Fibroblast of villous mesenchyme (primary cell): ENCODE measurements at places on chromosomes 11 and 22.

GRCh38 chr11:127017482-127017881 lies 16.9 kb upstream of the KIRREL3 start:
- peak; percentile 29 for DNase-seq

GRCh38 chr11:45100339-45100738 lies 46.1 kb upstream of the PRDM11 start:
- peak; percentile 36 for DNase-seq

- no peak for DNase-seq
Observed at GRCh38 chr22:38422611-38423511, 32.1 kb downstream of the KCNJ4 start.

DNA sequence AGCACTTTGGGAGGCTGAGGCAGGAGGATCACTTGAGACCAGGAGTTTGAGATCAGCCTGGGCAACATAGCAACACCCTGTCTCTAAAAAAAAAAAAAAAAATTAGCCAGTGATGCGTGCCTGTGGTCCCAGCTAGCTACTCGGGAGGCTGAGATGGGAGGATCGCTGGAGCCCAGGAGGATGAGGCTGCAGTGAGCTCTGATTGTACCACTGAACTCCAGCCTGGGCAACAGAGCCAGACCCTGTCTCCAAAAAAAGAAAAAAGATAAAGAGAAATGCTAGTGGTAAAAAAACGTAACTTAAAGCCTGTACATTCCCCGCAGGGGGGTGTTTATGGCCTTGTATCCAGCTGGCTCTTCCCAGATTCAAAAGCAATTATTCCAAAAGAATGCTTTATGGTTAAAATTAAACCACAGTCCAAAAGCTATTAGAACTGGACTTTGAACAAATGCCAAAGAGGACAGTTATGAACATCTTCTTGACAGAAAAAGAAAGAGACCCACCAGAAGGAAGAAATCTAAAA lies 16.4 kb upstream of the SNX32 start:
- DNase-seq: no peak

DNA sequence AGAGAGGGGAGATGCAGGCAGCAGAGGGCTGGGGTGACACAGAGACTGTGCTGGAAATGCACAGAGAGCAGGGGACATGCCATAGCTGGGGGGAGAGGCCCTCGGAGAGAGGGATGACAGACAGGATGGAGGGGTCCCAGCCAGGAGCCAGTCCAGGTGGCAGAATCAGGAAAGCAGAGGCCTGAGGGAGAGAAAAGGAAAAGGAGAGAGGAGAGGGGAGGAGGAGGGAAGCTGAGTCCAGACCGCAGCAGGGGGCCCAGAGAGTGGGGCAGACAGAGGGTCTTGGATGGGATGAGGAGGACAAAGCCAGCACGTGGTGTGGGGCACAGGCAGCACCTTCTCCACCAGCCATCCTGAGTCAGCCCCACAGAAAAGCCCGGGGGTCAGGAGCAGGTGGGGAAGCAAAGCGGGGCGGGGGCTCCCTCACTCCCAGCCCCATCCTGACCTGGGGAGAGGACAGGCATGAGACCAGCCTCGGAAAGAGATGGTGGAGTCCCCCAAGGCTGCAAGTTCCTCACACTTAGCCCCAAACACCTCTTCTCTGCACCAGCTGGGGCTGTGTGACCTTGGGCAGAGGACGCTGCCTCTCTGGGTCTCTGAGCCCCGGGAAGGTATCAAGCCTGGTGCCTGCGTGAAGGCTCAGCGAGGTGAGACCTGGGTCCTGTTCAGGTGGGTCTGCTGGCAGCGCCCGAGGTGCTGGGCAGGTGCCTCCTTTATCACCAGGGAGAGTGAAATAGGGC lies 48.0 kb downstream of the IGLL1 start:
- DNase-seq: no peak

DNA sequence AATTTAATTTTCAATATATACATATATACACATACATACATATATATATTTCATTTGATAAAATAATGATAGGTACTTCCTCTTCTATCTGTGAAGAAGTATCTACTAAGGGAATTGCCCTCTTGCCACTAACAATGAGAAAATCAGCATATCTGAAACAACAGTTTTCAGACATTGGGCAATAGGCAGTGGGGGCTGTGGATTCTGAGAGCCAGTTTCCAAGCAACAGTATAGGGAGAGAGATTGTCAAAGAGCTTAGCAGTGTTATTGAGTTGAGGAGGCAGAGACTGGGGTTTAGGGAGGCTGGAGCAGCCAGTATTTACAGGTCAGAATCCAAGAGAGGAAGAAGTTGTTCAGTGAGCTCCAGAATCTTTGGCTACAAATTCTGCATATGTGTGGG lies 119.3 kb downstream of the ARFGAP2 start:
- DNase-seq: peak; percentile 45

- no peak for DNase-seq
Observed at GRCh38 chr11:30171661-30172060, 59.2 kb upstream of the FSHB start.

DNA sequence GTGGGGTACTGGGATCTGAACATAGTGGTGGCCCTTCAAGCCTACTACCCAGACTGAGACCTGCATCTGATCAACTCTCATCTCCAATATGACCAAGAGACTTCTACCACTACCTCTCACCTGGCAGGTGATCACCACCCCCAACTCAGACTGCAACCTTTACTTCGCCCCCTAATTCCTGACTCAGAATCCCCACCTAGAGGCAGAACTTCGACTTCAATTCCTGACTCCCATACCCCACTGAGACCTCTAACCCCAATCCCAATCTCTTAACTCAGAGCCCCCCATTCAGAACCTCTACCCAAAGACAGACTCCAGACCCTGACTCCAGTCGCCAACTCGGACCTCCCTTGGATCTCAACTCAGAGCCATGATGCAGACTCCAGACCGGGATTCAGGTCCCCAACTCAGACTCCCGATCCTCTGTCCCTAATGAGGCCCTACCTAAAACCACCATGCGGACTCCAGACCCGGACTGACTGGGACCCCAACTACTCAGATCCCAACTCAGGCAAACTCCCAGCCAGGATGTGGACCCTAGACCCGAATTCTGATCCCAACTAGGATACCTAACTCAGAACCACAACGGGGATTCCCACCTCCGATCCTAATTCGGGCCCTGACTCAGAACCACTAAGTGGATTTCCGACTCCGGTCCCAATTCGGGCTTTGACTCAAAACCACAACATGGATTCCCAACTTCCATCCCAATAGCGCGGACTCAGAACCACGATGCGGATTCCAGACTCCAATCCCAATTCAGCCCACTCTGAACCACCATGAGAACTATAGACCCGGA lies 1.2 kb downstream of the KCNQ1OT1 start:
- DNase-seq: no peak

- peak; percentile 34 for DNase-seq
Observed at GRCh38 chr11:66907751-66908630, 50.2 kb downstream of the PC start.

GRCh38 chr11:124110201-124110600 lies 5.0 kb upstream of the VWA5A start:
- no peak for DNase-seq

GRCh38 chr11:11022125-11022730 lies 164.4 kb upstream of the ZBED5 start:
- DNase-seq: peak; percentile 34

- no peak for DNase-seq
Observed at GRCh38 chr11:18715476-18715875, 10.5 kb downstream of the IGSF22 start.

DNA sequence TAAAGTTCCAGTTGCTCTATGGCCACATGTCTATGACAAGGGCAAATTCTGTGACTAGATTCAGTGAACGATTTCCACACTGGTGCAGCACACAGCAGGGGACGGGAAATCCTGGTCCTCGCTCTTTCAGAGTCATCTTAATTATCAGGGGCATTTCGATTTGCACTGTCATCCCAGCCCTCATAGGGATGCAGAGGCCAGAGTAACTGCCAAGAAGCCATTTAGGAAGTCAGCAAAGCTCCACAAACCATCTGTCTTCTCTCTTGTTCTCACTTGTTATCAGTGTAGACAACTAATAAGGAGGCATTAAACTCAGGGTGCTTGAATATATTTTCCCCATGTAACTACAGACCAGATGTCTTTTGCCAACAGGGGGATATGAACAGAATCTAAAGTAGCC lies 151.7 kb downstream of the STK33 start:
- no peak for DNase-seq

DNA sequence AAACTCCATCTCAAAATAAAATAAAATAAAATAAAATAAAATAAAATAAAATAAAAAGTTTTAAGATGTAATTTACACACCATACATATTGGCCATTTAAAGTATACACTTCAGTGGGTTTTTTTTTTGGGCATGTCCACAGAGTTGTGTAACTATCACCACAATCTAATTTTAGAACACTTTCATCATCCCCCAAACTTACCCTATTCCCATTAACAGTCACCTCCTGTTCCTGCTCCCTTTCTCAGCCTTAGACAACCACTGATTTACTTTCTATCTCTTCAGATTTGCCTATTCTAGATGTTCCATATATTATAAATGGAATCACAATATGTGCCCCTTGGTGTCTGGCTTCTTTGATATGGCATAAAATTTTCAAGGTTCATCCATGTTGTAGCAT lies 4.6 kb upstream of the ACER3 start:
- DNase-seq: no peak

GRCh38 chr11:60699936-60700335 lies 524 bp downstream of the MS4A8 start:
- DNase-seq: no peak

DNA sequence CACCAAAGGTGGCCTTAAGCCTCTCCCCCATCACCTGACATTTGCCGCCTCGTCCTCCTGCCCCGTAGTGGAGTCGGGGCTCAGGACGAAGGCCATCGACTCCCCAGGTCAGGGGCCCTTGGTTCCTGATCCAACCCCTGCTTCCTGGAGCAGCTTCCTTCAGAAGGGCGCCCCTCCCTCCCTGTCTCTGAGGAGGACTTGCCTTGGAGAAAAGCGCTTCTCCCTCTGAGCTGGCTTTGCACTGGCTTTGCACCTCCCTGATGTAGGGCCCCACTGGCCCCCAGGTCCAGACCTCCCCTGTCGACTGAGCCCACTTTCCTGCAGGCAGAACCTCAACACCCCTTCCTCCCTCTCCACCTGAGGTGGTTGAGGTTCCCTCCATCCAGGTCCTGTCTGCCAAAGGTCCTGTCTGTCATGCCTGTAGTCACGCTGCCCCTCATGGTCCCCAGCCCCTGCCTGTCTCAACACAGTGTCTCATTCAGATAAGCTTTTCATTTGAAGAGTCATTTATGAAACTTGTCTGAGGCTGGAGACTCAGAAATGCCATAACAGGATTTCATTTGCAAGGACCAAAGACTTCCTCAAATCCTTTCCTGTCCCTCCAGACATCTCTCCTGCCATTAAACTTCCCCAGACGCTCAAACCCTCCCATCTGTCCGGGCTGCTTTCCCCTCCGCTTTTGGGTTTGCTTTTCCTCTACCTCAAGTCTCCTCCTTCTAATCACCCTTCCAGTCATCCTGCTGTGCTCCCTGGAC lies 78.4 kb downstream of the MYO7A start:
- DNase-seq: no peak

DNA sequence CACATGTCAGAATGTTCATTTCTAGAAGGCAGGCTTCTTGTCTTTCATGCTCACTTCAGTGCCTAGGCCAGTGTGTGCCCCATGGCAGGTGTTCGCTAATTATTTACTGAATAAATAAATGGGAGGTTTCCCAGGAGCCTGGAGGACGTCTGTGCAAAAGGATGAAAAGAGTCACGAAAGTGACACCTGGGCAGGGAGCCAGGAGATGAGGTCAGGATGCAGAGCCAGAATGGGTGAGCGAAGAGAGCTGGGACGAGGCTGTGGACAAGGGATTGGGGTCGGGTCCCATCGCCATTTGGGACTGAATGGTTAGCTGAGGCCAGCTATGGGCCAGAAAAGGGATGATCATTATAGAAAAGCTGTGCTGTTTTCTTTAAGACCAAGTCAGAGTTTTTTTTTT lies 560.4 kb downstream of the TBC1D22A start:
- no peak for DNase-seq

- peak; percentile 94 for DNase-seq
Observed at GRCh38 chr11:32090545-32091370, at the start of gene RCN1. RCN1 (plus strand) TSS chr11:32091074; CDS start chr11:32091197, 123 bp downstream.

GRCh38 chr22:48314073-48314472 lies 1513.6 kb downstream of the BRD1 start:
- DNase-seq: no peak

DNA sequence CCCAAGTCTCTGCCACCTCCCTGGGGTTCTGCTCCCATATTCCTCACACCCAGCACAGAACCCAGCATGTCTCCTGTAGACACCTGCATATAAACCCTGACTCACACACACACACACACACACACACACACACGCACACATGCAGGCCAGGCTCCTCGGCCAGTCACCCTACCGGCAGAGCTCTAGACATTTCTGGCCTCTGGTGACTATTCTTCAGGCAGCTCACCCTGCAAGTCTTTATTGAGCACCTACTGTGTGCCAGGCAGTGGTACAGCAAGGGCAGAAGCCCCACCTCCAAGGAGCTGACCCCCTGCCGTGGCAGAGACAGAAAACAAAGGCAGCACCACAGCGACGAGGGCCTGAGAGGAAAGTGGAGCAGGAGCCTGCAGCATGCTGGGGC lies 50.3 kb downstream of the CDKN1C start:
- no peak for DNase-seq
